ENCODE measurements at places on chromosomes 11 and 22.

GRCh38 chr11:60941371-60942119 lies 10.4 kb downstream of the SLC15A3 start:
- no peak for DNase-seq

GRCh38 chr11:70820712-70821111 lies 422.4 kb downstream of the CTTN start:
- DNase-seq, result no peak

DNA sequence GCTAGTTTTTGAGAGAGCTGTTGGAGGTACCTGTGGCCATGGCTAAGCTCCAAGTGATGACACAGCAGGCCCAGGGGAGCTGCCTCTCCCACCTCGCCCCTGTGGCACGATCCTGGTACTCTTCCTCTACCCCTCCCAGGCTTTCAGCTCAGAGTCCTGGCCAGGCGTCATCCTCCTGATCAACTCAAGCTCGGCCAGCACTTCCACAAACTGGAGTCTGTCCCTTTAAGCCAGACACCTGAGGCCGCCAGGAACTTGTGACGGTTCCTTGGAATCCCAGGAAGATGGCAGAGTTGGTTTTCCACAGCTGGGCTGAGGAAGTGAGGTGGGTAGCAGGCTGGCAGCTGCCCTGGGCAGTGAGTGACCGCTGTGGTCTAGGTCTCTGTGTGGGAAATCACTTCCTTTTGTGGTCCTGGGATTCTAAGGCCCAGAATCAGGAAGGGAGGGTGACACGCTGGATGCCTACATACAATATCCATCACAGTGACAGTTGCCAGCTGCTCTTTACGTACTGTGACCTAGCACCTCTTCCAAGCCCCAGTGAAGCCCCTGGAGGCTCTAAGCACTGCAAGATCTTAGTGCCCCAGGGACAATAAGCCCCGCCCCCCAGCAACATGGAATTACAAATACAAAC lies 3.2 kb upstream of the CST6 start:
- no peak for DNase-seq

DNA sequence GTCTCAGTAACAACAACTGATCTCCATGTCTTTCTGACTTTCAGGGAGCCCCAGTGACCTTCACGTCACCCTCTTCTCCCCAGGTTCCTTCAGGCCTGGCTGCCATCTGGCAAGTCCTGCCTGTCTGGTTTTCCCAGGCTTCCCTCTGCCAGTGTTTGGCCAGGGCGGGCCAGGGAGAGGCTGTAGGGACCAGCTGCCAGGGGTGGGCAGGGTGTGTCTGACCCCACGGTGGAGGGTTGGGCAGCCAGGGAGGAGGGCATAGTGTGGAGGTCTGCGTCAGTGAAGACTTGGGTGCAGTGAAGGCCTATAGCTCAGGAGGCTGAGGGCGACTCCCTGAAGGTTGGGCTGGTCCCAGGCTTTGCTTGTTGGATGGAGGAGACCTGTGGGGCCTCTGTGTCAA lies 11.9 kb upstream of the MRGPRX2 start:
- no peak for DNase-seq

DNA sequence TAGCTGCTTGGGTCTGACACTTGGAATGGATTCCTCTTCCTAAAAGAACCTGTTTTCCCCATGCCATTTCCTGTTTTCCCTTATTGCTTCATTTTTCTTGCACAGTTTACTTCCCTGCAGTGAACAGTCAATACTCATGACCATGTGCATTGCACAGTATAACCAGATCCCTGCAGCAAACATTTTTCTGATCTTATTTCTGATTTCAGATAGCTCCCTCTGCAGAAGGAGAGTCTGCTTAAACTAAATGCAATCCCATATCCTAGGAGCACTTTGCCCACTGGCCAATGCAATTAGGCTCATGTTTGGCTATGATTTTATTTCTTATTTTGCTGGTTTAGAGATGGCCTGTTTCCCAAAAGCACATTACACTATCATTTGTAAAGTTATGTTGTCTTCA lies 96.7 kb upstream of the CD44 start:
- no peak for DNase-seq

GRCh38 chr11:72704028-72704782 lies 30.0 kb upstream of the PDE2A start:
- no peak for DNase-seq

GRCh38 chr11:66082946-66083698 lies 13.1 kb downstream of the PACS1 start:
- no peak for DNase-seq

- DNase-seq, result no peak
These were observed 25.8 kb upstream of the CACNG2 start for GRCh38 chr22:36729321-36729720.

DNA sequence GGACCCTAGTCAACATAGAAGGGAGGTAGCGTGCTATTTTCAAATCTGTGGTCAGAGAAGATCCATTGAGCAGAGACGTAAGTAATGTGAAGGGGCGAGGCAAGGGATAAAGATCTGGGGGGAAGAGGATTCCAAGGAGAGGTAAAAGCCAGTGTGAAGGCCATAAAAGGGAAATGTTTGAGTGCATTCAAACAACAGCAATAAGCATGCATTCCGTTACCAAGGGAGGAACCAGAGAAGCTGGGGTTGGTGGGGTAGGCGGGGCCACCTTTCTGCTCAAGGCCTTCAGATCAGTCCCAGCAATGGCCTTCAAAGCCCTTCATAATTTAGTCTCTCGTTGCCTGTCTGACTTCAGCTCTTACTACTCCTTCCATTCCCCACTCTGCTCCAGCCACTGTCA lies 18.4 kb upstream of the SMPD1 start:
- DNase-seq, result no peak

- DNase-seq, result no peak
These were observed 865 bp upstream of the ZNF280A start for GRCh38 chr22:22520667-22521602.

- DNase-seq, result no peak
These were observed 6.5 kb downstream of the OR52M1 start for GRCh38 chr11:4551346-4551979.

DNA sequence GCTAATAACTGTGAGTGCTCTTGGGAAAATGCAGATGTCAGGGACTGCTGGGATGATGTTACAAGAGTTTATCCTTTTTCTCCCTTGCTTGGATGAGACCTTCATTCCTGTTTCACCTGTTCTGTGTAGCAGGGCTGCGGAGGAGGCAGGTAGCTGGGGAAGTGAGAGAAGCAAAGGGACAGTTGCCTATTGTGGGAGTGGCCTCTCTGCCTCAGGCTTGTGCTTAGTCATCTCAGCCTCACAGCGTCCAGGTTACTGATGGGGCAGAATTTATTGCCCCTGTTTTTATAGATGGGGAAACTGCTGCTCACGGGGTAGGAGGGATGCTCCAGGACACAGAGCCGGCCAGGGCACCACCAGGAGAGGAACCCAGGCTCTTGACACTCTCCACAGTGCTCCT lies 1.7 kb downstream of the STX3 start:
- DNase-seq, result no peak

- DNase-seq, result no peak
These were observed 135.2 kb downstream of the MAML2 start for GRCh38 chr11:96207459-96208449.
